ENCODE measurements at places on chromosomes 3 and 15.

- no peak for DNase-seq
Observed at GRCh38 chr15:42721016-42721415, 15.9 kb downstream of the CDAN1 start.

DNA sequence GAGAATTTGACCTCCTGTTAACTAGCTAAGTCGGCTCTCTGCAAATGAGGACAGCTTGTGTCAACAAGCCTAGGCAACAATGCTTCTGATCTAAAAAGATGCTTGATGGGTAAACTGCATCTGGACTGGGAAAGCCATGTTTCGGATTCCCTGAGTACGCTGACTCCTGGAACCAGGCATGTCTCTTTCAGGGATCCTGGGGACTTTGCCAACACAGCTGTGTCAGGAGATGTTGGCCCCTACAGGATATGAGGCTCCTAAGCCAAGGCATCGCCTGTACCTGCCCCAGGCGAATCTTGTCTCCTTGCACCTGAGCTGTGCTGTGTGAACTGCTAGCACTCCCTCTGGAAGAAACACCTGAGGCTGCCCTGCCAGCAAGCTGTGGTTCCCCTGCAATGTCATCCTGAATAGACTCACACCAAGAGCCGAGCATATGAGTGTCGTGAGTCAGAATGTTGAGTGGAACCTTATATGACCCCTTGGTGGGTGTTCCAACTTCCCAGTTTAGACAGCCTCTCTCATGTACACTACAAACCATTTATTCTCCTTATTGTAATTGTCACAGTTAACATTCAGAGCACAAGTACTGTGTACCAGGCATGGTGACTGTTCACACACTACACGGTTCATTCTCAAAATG, 17.0 kb downstream of the EOGT start:
- no peak for DNase-seq

DNA sequence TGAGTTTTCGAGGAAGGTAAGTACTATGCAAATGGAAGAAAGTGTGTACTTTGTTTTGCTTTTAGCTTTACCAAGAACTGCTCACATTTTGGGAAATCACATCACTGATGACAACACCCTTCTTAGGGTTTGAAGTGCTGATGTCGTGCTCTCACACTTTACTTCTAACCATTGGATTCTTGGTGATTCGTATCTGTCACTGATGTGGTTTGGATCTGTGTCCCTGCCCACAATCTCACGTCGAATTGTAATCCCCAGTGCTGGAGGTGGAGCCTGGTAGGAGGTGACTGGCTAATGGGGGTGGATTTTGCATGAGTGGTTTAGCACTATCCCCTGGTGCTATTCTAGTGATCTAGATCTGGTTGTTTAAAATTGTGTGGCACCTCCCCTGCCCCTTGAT, 75.4 kb upstream of the RGMA start:
- DNase-seq = no peak

- no peak for DNase-seq
Observed at GRCh38 chr15:43220991-43221403, at the start of gene EPB42. Gene EPB42, minus strand, starts transcription at chr15:43221018. Its CDS starts 193 bp downstream, at chr15:43220825.

GRCh38 chr15:26103002-26103404, 239.9 kb upstream of the ATP10A start:
- DNase-seq = peak; percentile 37

- DNase-seq = no peak
Observed at GRCh38 chr15:35196273-35196672, 111.2 kb upstream of the NANOGP8 start.

GRCh38 chr15:52714968-52715367, 35.8 kb upstream of the ATOSA start:
- DNase-seq = no peak

GRCh38 chr15:64691896-64692565, 83.4 kb downstream of the RBPMS2 start:
- DNase-seq = no peak

- peak; percentile 61 for DNase-seq
Observed at GRCh38 chr3:101195951-101196713, 124.2 kb downstream of the IMPG2 start.

DNA sequence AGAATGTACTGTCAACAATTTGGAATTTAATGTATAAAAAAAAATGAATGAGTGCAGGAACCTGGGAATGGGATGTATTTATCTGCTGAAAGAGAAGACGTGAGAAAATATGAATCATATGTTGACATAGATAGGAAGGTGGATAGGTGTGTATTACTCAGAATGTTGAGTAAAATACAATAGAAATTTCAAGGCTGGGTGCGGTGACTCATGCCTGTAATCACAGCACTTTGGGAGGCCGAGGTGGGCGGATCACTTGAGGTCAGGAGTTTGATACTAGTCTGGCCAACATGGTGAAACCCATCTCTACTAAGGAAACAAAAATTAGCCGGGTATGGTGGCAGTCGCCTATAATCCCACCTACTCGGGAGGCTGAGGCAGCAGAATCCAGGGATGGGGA, 202.8 kb downstream of the CADM2 start:
- DNase-seq = peak; percentile 88

DNA sequence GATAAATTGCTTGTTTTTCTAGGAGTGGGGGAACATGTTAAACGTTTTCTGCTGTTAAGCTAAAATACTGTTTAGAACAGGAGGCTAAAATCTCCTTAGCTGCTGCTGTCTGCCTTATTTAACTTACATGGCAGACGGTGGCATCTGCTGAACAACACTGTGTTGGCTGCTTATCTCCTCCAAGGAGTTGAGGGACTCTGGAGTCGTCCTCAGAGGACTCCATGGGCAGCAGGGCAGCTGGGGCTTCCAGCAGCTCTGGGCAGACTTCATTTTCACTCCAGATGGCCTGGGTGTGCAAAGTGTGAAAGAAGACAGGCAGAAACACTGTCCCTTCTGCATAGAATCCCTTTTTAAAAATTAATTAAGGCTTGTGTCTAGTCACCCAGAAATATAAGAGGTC, 52.9 kb upstream of the NUDT16 start:
- no peak for DNase-seq

- DNase-seq = no peak
Observed at GRCh38 chr3:64047787-64048186, 24.5 kb upstream of the PSMD6 start.

GRCh38 chr3:183410280-183410679, 18.1 kb downstream of the MCF2L2 start:
- no peak for DNase-seq
